Karpas-422 (cell line): ENCODE measurements at places on chromosomes 6 and 20.

DNA sequence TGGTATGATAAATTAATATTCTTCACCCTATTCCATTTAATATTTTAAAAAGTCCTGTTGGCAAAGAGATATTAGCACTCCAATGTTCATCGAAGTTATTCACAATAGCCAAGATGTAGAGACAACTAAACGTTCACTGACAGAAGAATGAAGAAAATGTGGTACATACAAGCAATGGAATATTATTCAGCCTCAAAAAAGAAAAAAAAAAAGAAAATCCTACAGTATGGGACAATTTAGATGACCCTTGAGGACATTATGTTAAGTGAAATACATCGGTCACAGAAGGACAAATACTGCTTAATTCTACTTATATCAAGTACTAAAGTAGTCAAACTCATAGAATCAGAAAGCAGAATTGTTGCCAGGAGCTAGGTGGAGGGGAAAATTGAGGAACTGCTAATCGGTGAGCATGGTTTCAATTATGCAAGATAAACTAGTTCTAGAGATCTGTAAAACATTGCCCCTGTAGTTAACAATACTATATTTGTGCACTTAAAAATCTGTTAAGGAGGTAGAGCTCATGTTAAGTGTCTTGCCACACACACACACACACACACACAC, 4.7 kb downstream of the GCLC start:
- DNase-seq, result no peak

GRCh38 chr6:11242711-11243110, 10.2 kb upstream of the NEDD9 start:
- DNase-seq, result no peak

- DNase-seq, result no peak
Observed at GRCh38 chr6:1738558-1739081, 128.9 kb downstream of the FOXC1 start.

- DNase-seq, result no peak
Observed at GRCh38 chr6:145204301-145204700, 531.0 kb downstream of the EPM2A start.

DNA sequence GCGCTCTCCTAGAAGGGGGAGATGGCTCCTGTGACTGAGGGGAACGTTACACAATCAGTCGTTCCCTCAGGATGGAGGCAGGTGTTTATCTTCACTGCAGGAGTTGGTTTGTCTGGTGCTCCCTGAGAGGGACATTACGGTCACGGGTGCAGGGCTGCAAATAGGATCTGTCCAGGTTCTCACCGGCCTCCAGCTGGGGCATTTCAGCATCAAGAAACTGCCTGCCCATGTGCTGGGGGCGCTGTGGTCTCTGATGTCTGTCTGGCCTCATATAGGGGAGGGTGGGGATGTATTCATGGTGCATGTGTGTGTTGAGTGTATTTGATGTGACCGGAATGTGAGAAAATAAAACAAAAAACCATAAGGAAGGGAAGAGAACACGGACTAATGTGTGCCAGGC, 77.1 kb downstream of the TBC1D7 start:
- DNase-seq, result no peak

GRCh38 chr6:48116699-48117645, 6.0 kb upstream of the PTCHD4 start:
- no peak for DNase-seq

GRCh38 chr6:72758901-72759300, 137.0 kb downstream of the KCNQ5 start:
- no peak for DNase-seq

DNA sequence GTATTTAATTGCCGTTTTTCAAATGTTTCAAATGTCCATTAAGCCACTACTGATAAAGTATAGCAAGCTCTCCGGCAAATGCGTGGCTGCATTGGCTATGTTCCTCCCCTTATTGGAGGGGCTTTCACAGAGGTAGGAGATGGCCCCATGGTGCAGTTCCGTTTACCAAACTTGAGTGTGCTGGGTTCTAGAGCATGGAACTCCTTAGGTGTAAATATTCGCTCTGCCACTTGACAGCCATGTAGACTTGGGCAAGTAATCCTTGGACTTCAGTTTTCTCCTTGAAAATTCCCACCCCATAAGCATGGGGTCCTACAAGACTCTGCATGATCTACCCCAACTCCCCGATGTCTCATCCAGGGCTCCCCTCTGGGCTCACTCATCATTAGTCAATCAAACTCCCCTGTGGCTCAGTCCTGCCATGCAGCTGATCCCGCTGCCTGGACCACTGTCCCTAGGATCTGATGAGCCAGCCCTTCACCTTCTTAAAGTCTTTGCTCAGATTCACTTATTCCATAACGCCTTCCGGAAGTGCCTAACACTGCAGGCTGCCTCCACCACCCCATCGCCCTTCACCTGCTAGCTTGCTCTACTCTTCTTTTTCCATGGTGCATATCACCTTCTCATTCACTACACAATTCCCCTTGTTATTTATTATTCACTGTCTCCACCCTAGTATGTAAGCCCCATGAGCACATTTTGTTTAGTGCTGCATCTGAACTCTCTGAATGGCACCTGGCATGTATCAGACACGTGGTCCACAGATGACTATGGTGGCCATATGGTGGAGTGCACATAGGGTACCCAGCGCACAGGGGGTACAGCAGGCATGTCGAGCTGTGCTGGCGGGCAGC, 18.8 kb downstream of the PRR18 start:
- no peak for DNase-seq

- no peak for DNase-seq
Observed at GRCh38 chr6:69294407-69294806, 502.4 kb downstream of the LMBRD1 start.
